ENCODE measurements at places on chromosomes 3 and 15.

DNA sequence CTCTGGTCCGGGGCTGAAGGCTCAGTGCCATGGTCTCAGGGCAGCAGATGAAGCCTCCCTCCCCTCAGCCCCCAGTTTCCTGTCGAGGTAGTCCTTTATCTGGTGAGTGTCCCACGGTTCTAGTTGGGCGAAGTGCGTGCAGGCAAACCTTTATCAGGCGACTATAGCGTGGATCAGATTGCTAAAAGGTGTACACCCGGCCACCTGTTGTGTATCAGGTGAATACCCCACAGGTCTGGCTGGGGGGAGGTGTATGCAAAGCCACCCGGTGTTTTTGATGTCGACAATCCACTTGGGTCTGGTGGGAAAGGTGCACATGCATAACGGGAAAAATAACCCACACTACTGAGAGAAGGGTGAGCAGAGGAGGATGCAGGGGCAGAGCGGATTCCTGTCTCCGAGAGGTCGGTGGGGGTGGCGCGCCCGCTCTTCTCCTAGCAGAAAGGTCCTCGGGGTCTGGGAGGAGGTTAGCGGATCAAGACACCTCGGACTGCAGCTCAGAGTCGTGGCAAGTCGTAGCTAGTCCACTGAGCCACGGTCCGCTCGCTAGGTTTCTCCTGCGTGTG, 507 bp downstream of the SLC12A6 start:
- no peaks in the 10 kb centered on the region for H3K36me3 ChIP-seq
- no peaks in the 10 kb centered on the region for H3K27me3 ChIP-seq
- H3K4me1 ChIP-seq = no peaks in the 10 kb centered on the region

- H3K27me3 ChIP-seq = no peaks in the 10 kb centered on the region
- DNase-seq = no peak
- peak overlapping the region; percentile 25 for H3K27ac ChIP-seq
- H3K4me1 ChIP-seq = no peaks in the 10 kb centered on the region
These were observed 59.0 kb downstream of the GRIP2 start for GRCh38 chr3:14481018-14481645.

GRCh38 chr3:122911901-122912300, 115.7 kb downstream of the SEMA5B start:
- H3K27ac ChIP-seq = no peak overlapping the region
- DNase-seq = no peak
- peaks cover 35% of the 10 kb centered on the region for H3K27me3 ChIP-seq
- H3K4me1 ChIP-seq = no peaks in the 10 kb centered on the region
- no peaks in the 10 kb centered on the region for H3K36me3 ChIP-seq

DNA sequence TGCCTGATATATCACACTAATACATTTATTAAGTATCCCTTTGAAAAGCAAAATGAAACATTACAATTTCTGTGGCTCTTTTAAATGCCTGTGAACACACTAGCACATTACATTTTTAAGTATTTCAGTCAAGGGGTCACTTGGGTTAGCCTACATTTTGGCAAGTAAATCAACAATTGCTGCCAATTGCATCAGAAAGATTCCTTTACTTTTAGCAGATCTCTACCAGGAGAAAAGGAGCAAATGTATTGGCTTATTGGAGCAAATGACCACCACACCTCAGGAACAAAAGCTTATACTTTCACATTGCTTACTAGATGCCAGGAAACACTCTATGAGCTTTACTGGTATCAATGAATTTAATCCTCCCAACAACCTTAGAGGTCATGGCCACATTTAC, 947.1 kb downstream of the FHIT start:
- H3K27me3 ChIP-seq = no peaks in the 10 kb centered on the region
- no peak for DNase-seq
- no peaks in the 10 kb centered on the region for H3K36me3 ChIP-seq
- no peak overlapping the region for H3K27ac ChIP-seq
- no peaks in the 10 kb centered on the region for H3K4me1 ChIP-seq

DNA sequence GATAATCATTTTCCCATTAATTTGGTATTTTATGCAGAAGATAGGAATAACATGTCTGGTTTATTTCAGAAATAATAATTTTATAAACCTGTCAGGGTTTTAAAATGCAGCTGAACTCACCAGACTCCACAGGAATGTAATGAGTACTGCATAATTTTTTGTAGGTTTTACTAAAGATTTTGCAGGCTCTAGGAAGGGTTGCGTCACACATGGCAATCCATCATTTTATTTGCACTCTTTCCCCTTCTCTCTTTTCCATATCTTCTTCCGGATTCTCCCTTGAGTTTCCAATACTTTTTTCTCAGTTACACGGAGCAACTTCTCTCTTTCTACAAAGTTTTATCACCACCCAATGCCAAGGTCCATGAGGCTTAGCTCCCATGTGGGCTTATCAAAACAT, 234.7 kb downstream of the NFKBIZ start:
- no peak overlapping the region for H3K4me3 ChIP-seq
- no peaks in the 10 kb centered on the region for H3K36me3 ChIP-seq
- no peaks in the 10 kb centered on the region for H3K27me3 ChIP-seq
- no peaks in the 10 kb centered on the region for H3K4me1 ChIP-seq

DNA sequence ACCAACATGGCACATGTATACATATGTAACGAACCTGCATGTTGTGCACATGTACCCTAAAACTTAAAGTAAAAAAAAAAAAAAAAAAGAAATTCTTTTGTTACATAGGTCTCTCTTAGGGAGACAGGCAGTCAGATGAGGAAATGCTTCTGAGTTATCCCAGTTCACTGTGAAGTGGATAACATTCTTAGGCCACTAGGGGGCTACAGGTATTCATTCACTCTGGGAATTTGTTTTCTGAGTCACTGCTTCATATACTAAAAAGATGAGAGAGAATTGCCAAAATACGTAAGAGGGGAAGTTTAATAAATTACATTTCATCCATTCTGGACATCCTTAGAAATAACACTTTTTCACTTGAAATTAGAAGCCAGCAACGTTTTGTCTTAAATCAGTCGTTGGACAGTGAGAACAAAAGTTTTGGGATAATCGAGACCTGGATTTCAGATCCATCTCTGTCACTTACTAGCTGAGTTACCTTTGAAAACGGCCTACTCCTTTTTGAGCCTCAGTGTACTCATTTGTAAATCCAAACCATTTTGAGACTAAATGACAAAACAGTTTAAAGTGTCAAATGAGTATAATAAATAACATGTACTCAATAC, 738.4 kb upstream of the ALCAM start:
- no peak overlapping the region for H3K27ac ChIP-seq
- H3K4me1 ChIP-seq = no peaks in the 10 kb centered on the region
- no peak overlapping the region for H3K4me3 ChIP-seq
- H3K36me3 ChIP-seq = no peaks in the 10 kb centered on the region
- DNase-seq = no peak

DNA sequence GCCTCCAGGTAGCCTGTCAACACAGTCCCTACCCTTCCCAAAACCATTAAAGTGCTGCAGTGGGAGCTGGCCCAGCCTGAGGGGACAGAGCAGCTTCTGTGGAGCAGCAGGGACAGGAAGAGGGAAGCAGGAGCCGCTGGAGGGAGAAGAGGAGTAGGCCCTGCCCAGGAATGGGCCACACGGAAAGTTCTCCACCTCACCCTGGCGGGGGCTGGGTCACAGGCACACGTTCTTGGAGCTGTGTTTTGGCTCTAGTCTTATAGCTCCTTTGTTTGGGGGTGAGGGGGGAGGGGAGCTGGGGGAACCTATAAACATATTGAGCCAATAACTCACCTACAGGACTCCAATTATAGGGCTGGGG, 508.6 kb downstream of the SHQ1 start:
- H3K27me3 ChIP-seq = no peaks in the 10 kb centered on the region
- no peak for DNase-seq
- H3K4me3 ChIP-seq = no peak overlapping the region
- no peak overlapping the region for H3K27ac ChIP-seq
- H3K4me1 ChIP-seq = no peaks in the 10 kb centered on the region

GRCh38 chr3:194988495-194989165, 282.3 kb downstream of the XXYLT1 start:
- no peak overlapping the region for H3K27ac ChIP-seq
- no peaks in the 10 kb centered on the region for H3K4me1 ChIP-seq
- no peak overlapping the region for H3K4me3 ChIP-seq
- no peaks in the 10 kb centered on the region for H3K27me3 ChIP-seq

DNA sequence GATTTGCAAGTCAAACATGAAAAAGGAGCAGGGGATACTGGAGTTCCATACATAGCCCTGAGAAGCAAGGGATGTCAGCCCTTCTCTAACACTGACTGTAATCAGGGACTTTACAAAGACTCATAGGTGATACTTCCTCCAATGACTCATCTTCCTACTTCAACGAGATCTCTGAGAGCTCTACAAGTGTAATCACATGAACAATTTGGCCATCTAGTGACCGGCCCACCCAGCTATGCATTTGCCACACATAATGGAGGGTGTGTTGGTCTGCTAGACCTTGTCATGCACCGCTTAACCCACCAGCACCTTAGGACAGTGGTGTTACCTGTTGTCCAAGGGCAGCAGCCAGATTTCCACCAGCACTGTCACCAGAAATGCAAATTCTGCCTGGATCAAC, 75.3 kb downstream of the NCEH1 start:
- no peaks in the 10 kb centered on the region for H3K4me1 ChIP-seq
- no peak for DNase-seq
- peak overlapping the region; percentile 46 for H3K27ac ChIP-seq
- no peak overlapping the region for H3K4me3 ChIP-seq
- no peaks in the 10 kb centered on the region for H3K36me3 ChIP-seq
- no peaks in the 10 kb centered on the region for H3K27me3 ChIP-seq

DNA sequence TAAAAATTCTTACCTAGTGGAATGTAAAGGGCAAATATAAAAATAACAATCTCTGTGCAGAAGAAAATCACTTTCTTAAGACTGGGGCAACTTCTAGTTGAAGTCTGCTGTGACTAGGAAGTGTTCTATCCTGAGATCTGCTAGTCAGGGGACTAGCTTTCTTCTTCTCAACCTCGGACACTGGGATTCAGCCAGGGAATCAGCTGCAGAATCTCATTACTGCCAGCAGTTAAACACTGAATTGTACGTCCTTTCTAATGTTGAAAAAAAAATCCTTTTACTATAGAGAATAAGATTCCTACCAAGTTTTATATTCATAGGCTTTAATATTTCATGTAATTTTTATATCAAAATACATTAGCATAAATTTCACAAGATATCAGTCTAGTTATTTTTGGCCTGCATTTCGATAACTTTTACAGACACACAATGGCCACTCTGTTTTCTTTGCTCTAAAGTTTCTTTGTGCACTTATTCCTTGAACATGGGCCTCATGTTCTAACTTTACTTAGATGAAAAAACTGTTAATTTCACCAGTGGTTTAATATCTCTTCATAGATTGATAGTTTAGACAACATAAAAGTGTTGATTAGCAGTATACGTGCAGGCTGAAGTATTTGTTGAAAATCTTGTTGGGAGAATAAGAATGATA, 2.6 kb upstream of the NEO1 start:
- H3K27ac ChIP-seq = no peak overlapping the region
- no peaks in the 10 kb centered on the region for H3K36me3 ChIP-seq
- H3K4me1 ChIP-seq = no peaks in the 10 kb centered on the region
- no peaks in the 10 kb centered on the region for H3K27me3 ChIP-seq
- no peak for DNase-seq
- no peak overlapping the region for H3K4me3 ChIP-seq

- H3K27ac ChIP-seq = peak overlapping the region; percentile 82
- no peaks in the 10 kb centered on the region for H3K4me1 ChIP-seq
- H3K27me3 ChIP-seq = no peaks in the 10 kb centered on the region
- DNase-seq = no peak
- H3K4me3 ChIP-seq = no peak overlapping the region
These were observed 60.1 kb downstream of the VGLL4 start for GRCh38 chr3:11583638-11584046.

DNA sequence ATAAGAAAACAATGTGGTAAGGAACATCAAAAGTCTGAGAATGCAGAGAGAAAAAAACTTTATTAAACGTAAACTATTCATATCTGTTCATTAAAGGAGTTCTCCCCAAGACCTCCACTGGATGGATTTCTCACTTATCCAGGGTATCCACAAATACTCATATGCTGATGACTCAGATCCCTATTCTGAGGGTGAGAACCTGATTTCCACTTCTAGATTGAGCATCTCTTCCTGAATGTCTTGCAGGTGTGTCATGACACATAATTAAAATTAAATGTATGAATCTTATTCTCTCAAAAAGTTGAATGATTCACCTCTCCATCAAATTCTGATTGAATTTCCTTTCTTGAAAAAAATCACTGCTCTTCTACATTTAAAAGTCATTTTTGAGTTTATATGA, 199.9 kb downstream of the MFSD1 start:
- H3K4me3 ChIP-seq = no peak overlapping the region
- DNase-seq = no peak
- no peak overlapping the region for H3K27ac ChIP-seq
- H3K4me1 ChIP-seq = no peaks in the 10 kb centered on the region
- H3K27me3 ChIP-seq = no peaks in the 10 kb centered on the region
- H3K36me3 ChIP-seq = no peaks in the 10 kb centered on the region

DNA sequence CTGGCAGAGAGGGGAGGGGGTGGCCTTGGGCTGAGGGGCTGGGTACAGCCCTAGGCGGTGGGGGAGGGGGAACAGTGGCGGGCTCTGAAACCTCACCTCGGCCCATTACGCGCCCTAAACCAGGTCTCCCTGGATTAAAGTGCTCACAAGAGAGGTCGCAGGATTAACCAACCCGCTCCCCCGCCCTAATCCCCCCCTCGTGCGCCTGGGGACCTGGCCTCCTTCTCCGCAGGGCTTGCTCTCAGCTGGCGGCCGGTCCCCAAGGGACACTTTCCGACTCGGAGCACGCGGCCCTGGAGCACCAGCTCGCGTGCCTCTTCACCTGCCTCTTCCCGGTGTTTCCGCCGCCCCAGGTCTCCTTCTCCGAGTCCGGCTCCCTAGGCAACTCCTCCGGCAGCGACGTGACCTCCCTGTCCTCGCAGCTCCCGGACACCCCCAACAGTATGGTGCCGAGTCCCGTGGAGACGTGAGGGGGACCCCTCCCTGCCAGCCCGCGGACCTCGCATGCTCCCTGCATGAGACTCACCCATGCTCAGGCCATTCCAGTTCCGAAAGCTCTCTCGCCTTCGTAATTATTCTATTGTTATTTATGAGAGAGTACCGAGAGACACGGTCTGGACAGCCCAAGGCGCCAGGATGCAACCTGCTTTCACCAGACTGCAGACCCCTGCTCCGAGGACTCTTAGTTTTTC, 4.9 kb downstream of the ISL2 start:
- H3K27me3 ChIP-seq = peaks cover 30% of the 10 kb centered on the region
- no peak overlapping the region for H3K27ac ChIP-seq
- H3K36me3 ChIP-seq = no peaks in the 10 kb centered on the region
- no peak for DNase-seq
- H3K4me1 ChIP-seq = peaks cover 12% of the 10 kb centered on the region

DNA sequence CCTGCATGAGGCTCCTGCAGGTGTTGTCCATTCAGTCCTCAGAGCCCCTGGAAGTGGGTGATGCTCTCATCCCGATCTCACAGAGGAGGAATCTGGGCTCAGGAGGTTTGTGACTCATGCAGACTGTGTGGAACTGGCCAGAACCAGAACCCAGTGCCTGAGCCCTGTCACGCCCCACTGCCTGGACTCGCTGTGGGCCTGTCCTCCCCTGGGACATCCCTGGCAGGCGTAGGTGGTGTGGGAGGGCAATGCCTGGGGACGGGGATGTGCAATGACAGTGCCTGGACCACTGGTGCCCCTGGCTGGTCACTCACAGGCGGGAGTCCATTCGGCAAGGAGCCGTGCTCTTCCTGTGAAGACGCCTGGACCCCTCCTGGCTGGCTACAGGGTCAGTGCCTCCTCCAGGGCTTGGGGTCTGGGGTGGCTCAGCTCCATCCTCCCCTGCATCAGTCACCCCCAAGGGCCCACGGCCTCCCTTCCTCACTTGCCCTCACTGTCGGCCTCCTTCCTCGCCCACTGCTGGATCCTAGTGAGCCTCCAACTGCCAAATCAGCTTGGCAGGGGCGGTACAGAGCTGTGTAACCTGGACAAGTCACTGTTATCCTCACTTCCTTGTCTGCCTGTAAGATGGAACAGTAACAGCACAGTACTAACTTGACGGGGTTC, 14.9 kb downstream of the PSTPIP1 start:
- H3K4me1 ChIP-seq = no peaks in the 10 kb centered on the region
- no peak overlapping the region for H3K27ac ChIP-seq
- no peak for DNase-seq
- H3K36me3 ChIP-seq = no peaks in the 10 kb centered on the region
- H3K4me3 ChIP-seq = no peak overlapping the region
- no peaks in the 10 kb centered on the region for H3K27me3 ChIP-seq

All from breast epithelium (tissue), 4 donors.